ENCODE measurements at places on chromosomes 7 and 10.

DNA sequence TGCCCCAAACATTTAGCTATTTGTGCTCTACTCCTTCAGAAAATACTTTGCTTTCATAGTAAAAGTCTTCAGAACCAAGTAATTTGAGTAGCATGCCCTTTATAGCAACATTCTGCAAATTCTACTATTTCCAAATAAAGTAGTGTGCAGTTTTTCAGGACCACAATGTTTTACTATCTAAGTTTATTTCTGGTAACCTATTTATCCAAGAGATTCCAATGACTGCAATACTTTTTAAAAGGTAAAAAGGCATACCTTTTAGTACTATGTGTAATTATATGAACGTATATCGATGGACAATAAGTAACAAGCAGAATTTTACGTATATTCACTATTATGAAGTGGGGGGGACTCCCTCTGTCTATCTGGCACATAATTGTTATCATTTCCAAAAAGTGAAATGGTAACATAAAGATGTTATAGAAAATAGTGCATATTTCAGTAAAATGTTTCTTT, 6.9 kb upstream of the CAV2 start:
- no peak for DNase-seq

GRCh38 chr10:30538086-30538485, 91.5 kb downstream of the LYZL2 start:
- no peak for DNase-seq

DNA sequence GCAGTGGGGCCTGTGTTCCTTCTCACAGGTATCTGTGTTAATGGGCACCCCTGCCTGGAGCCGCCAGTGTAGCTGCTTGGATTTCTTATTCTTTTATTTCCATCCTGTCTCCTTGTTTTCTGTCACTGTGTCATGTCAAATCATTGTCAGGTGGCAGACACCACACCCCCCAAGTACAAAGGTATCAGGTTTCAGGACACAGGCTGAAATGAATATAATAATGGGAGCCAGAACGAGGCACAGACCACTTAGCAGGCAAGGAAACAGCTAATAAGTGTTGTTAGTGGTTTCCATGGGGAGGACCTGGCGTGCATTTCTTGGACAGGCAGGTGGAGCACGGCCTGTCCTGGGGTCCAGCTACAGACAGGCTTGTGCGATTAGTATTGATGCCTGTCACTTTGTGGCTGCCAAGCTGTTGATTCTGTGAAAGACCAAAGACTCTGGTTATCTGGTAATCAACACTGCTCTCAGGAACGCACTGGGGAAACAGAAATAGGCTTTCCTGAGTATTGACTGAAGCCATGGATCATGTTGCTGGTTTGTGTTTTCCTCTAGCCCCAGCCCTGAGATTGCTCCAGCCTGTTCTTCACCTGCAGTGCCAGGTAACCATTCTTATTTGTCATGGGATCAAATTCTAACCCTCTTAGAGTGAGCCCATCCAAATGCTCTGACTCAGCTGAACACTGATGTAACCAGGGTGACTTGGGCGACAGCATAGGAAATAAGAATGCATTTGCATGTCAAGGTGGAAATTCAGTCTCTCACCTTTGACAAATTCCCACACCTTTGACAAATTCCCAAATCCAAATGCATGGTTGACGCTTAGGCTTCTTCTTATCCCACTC, 1002.0 kb downstream of the LRMDA start:
- DNase-seq: no peak

GRCh38 chr10:21464134-21464533, 61.3 kb downstream of the SKIDA1 start:
- DNase-seq: no peak

DNA sequence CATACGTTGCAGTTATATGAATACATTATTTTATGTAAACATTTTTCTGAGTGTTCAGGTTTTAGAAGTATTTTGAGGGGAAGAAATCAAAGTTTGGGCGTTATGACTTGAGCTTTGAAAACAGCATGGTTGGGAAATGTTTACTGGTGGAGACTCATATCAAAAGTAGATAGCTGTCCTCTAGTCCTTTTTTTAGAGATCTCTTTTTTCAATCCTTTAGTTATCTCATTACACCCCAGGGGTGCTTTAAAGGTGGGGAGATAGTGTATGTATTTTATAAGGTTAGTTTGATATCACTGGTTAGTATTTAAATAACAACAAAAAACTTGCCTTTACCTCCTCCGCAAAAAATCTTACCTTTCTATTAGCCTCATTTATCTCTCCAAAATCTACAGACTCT, 2.3 kb downstream of the DMTF1 start:
- no peak for DNase-seq

DNA sequence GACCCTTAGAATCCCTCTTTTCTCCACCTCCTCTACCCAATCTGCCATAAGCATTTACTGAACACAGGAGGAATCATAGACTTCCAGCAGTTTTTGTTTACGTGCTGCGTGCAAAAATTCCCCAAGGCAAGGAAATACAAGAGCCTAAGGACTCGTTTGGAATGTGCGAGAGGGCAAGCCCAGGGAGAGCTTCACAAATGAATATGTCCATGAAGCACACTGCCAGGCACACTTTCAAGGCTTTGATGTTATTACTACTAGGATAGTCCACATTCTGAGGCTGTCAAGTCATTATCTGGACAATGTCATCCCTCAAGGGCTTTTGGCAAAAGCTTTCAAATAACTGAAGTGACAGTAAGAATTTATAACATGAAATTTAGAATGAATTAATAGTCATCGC, 214.7 kb upstream of the TBX20 start:
- no peak for DNase-seq

- peak; percentile 28 for DNase-seq
Measured at GRCh38 chr10:121531076-121531829, 67.0 kb downstream of the FGFR2 start.

DNA sequence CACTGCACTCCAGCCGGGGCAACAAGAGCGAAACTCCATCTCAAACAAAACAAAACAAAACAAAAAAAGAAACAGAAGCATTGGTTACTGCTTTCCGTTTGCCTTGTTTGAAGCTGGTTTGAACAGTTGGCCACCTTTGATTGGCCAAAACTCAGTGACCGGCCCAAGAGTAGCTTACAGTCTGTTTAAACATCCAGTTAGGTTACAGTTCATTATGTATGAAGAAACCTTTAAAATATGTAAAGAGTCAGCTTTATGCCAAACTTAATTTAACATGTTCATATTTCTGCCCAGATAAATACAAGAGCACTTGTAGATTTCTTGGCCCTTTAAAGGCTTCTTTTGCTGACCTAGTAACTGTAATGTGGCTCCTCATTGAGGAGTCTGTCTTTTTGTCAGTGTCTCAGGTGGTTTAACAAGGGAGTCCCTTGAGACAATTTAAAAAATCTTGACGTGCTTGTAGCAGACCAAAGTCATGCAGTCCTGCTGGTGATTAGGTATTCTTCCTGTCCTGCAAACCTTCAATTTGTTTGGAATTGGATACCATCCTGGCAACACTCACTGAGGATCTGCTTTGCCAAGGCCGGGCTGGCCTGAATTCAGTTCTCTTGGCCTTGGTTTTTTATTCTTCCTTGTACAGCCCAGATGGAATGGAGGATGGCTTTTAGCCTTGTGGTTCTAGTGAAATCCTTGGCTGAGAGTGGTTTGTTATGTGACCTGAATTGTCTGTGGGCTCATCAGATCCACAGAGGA, 128.9 kb downstream of the PLXDC2 start:
- DNase-seq: peak; percentile 77

GRCh38 chr10:58894929-58895328, 281.5 kb upstream of the PHYHIPL start:
- DNase-seq: no peak

GRCh38 chr10:3711918-3712317, 73.1 kb downstream of the KLF6 start:
- DNase-seq: no peak

- no peak for DNase-seq
Measured at GRCh38 chr7:45177801-45178200, 20.2 kb downstream of the RAMP3 start.

DNA sequence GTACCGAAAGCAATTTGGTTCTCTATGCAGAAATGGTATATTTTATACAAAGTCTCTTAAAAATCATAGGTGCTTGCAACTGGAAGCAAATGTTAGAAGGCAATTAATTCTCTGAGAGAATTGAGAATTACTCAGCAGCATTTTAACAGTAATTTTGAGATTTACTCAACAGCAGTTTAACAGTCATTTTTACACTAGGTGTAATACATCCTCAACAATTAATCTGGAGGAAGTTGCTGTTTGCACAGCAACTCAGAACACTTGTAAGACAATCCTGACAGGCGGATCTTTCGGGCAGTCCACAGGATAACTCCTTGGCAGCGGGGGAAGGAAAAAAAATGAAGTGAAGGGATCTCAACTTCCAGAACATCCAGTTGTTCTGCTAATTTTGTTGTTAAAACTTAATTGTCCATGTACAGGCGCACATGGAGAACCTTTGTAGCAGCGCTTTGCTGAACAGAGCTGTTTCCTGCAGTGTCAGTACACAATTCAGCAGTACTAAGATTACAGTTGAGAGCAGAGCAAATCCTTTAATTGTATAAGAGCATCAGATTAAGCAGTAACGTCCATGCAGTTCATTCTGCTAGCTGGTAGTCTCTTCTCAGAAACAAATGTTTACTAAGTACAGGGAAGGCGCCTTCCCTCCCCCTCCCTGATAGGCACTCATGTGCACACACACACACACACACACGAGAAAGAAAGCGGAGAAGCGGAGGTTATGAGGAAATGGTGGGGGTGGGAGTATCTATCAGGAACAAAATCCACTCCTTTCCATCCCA, 43.8 kb downstream of the ENO4 start:
- no peak for DNase-seq

GRCh38 chr7:106190589-106191330, 78.6 kb upstream of the SYPL1 start:
- no peak for DNase-seq

DNA sequence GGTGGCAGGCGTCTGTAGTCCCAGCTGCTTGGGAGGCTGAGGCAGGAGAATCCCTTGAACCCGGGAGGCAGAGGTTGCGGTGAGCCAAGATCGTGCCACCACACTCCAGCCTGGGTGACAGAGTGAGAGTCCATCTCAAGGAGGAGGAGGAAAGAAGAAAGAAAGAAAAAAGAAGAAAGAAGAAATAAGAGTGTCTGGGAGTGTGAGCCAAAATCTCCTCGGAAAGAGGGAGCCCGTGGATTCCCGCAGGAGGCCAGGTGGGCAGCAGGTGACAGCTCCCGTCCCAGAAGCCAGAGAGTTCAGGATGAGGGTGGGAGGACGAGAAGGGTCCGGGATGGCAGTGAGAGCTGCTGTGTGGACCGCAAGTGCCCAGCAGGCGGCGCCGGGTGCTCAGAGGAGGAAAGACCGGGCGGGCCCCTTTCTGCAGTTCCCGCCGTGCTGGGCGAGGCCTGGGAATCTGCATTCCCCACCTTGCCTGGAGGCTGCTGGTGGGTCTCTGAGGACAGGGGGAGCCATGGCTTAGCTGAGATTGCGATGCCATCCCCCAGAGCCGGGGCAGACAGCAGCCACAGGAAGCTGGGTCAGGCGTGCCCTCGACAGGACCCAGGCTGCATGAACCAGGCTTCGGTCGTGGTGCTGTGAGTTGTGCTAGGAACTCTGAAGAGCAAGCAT, 17.1 kb upstream of the AMZ1 start:
- peak; percentile 53 for DNase-seq

- DNase-seq: no peak
Measured at GRCh38 chr10:100183481-100183880, 2.3 kb downstream of the ERLIN1 start.

DNA sequence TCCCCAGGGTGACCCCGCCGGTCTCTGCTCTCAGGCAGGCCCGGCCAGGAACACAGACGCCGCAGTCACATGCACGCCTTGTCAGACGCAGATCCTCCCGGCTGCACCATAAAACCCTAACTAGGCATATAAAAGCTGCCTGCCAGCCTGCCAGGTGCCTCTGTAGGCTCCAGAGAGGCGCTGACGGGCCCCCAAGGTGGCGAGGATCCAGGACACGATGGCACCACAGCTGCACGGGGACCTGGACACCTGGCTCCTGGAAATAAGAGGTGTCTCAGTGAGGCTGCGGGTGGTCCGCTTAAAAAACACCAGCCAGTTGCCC, 21.9 kb upstream of the GDF10 start:
- no peak for DNase-seq

DNA sequence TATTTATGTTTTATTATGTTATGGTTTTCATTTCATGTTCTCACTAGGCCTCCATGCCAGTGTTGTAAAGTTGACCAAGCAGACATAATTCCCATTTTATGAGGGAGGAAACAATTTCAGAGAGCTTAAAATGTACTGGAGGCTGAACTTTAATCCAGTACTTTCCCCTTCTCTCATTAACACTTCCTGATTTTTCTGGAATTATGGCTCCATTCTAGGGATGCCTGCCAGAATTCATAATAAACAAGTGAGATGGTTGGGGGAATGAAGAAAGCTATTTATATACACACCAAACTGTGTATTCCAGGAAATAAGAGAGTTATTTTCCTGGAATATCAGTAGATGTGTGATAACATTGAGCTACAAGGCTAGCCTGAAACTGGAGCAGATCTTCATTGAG, 6.9 kb downstream of the TMEM236 start:
- DNase-seq: no peak

- no peak for DNase-seq
Measured at GRCh38 chr7:130240240-130240639, 26.4 kb upstream of the CPA2 start.

- DNase-seq: no peak
Measured at GRCh38 chr10:96092999-96093767, 36.9 kb upstream of the ZNF518A start.

DNA sequence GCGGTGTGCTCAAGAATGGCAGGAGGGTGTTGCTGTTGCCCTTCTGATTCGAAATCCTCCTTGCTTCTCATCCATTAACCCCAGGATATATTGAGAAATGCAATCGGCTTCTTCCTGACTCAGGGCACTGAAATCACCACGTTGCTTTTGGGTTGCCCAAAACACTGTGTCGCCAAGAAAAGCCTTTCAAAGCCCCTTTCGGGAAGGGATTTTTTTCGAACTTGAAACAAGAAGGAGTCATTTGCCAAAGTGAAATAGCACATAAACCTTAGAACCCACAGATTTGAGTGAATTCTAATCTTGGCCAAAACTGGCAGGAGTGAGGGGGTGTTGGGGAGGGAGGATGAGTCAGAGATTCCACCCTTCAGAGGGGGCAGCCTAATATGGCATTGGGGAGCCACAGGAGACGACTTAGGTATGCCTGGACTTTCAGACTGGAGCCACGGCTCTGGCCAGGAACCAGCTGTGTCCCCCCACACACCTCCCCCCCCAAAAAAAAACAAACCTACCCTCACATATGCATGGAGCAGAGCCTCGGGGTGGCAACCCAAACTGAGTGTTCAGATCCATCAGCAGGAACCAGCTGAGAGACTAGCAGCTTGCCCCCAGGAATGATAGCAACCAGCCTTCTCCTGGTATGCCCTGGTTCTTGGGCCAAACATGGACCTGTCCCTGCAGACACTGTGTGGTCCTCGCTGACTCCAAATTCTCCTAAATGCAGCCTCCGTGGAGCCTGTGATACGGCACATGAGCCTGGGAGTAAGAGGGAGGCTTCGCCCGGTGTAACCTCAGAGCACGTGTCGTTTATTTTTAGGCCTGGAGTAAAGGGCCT, 138.4 kb downstream of the FGFR2 start:
- no peak for DNase-seq

- no peak for DNase-seq
Measured at GRCh38 chr7:49583440-49583839, 190.0 kb upstream of the VWC2 start.
